ENCODE measurements at places on chromosomes 12 and 14.
A peak's percentile ranks its signal among the peaks of the same experiment; 100 is the strongest.

DNA sequence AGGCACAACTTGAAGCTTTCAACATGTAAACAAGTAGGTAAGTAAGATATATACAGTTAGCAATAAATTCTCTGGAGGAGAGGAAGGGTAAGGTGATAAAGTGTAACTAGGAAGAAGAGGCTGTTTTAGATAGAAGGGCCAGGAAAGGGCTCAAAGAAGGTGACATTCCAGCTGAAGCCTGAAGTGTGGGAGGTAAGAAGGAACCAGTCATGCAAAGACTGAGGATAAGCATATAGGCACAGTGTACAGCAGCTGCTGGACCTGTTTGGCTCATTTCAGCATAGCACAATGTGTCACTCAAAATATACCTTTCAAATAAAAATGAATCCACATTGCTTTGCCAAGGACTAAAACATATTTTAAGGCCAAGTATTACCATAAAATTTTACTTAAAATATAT, 28.6 kb upstream of the ARL1 start:
- no peak for DNase-seq

DNA sequence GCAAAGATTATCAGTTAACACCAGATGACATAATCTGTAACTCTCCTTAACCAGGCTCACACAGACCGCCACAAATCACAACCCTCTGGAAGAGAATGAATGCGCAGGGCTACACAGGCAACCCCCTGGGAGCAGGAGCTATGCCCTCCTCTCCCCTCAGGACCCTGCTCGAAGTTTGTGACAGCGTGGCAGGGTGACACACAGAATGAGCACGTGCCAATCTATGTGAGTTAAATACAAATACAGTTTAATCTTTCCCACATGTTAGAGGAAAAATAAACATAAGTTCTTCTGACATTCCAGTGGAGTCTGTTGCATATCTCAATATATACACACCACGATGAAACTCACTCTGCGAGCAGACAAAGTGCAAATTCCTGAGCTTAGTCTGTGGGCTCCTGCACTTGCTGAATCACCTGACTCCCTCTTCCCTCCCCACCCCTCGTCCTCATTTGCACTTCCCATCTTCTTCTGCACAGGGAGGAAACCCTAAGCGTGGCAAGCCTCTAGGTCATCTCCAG, 37.6 kb downstream of the BCAT1 start:
- DNase-seq, result no peak

- DNase-seq, result no peak
These were observed 20.9 kb upstream of the ATP5MC2 start for GRCh38 chr12:53696655-53697331.

DNA sequence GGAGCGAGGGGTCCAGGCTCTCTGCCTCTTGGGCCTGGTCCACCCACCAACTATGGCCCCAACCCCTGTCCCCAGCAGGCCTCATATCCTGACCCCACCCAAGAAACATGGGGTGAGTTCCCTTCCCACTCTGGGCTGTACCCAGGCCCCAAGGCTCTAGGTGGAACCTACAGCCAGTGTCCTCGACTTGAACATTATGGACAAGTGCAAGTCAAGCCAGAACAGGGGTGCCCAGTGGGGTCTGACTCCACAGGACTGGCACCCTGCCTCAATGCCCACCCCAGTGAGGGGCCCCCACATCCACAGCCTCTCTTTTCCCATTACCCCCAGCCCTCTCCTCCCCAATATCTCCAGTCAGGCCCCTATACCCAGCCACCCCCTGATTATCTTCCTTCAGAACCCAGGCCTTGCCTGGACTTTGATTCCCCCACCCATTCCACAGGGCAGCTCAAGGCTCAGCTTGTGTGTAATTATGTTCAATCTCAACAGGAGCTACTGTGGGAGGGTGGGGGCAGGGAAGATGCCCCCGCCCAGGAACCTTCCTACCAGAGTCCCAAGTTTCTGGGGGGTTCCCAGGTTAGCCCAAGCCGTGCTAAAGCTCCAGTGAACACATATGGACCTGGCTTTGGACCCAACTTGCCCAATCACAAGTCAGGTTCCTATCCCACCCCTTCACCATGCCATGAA, 8.6 kb downstream of the ARHGAP9 start:
- no peak for DNase-seq

- no peak for DNase-seq
These were observed 6.7 kb downstream of the DLST start for GRCh38 chr14:74888164-74889158.

GRCh38 chr12:124440841-124441381, 126.5 kb downstream of the NCOR2 start:
- peak; percentile 31 for DNase-seq

DNA sequence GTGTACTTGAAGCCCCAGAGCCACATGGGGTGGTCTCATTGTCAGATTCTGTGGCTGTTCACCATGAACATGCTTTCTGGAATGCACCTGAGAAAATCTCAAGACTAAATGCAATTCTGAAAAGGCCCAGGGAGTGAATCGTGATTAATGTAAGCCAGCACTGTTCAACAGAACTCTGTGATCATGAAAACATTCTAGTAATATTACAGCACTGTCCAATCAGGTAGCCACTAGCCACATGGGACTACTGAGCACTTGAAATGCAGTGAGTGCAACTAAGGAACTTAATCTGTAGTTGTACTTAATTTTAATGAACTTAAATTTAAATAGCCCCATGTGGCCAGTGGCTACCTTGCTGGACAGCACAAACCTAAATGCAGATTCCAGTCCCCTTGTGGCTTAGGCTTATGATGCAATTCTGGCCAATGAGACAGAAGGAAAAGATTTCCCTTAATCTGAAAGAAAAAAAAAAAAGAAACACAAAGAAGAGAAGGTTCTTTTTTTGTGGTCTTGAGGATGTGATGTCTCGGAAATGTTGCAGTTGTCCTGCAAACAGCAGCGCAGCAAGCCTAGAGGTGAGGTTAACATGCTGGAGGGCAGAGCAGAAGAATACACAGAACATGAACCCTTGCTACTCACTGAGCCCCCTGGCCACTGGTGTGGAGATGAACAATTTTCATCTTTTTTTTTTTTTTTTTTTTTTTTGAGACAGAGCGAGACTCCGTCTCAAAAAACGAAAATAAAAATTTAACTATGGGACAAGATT, 48.2 kb downstream of the SPPL3 start:
- DNase-seq, result no peak

GRCh38 chr12:67942724-67943123, 46.5 kb upstream of the IFNG-AS1 start:
- DNase-seq, result no peak

DNA sequence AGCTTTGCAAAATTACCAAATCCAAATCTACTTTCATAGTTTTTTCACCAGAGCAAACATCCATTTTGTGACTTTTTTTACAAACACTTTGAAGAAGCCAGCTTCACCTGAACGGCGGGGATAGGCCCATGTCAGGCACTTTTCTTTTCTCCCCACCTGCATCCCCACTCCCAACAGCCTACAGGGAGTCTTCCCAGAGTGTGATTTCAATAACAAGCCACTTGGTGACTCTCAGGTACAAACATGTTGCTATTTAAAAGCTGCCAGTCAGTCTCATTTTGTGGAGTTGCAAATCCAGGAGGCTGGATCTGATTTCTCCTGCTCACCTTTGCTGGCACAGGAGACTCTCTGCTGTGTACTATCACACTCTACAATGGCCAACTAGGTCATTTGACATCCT, 285.5 kb downstream of the KCNH5 start:
- no peak for DNase-seq

DNA sequence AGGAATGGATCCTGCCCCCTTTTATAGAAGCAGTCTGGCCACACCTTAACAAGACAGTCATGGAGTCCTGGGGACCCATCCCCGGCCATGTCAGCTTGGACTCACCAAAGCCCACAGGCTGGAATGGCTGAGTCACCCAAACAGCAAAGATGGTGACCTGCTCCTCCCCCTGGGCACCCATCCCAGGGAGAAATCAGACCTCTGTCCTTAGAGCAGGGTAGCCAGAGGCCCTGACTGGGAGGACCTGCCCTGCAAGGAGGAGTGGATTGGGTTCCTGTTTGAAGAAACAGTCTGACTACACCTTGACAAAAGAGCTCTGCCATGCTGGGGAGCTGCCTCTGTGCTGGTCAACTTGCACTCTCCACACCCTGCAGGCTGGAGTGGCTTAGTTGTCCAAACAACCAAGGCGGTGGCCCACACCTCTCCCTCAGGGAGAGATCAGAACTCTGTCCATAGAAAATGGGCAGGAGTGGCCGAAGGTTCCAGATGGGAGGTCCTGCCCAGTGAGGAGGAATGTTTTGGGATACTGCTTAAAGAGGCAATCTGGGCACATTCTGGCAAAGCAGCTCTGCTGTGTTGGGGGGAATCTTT, 16.6 kb downstream of the MGP start:
- no peak for DNase-seq

- no peak for DNase-seq
These were observed at the start of gene FLRT2 for GRCh38 chr14:85529803-85530574. Gene FLRT2, plus strand, starts transcription at chr14:85530144. Its CDS starts 91,371 bp downstream, at chr14:85621515.

GRCh38 chr14:95817271-95817670, 59.4 kb upstream of the TUNAR start:
- DNase-seq, result no peak

- DNase-seq, result no peak
These were observed 43.8 kb upstream of the CSRNP2 start for GRCh38 chr12:51127050-51127729.

DNA sequence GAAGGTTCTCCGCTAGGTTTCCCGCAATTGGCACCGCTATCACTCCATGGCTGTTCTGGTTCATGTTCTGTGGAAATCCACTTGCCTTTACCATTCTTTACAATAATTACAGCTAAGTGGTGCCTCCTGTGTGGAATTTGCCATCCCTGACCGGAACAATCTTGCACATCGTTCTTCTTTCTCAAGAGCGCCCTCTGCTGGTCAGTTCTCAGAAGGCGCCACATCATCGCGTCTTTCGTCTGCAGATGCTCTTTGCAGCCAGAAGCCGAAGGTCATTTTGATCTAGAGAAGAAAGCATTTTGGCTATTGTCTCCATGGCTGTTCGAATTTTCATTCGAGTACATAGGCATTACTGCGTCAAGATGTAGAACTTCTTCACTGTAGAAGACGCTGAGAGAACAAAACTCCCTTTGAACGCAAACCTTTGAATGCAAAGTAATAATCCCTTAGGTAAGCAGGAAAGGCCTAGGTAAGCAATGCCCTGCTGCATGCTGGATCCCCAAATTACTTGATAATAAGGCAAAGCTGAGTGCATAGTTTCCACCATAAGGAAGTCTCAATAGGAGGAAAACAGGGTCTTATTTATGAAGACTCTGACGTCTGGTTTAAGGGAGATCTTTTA, 10.1 kb upstream of the RTRAF start:
- no peak for DNase-seq

- no peak for DNase-seq
These were observed 51.7 kb downstream of the TMEM30B start for GRCh38 chr14:61229475-61229888.

DNA sequence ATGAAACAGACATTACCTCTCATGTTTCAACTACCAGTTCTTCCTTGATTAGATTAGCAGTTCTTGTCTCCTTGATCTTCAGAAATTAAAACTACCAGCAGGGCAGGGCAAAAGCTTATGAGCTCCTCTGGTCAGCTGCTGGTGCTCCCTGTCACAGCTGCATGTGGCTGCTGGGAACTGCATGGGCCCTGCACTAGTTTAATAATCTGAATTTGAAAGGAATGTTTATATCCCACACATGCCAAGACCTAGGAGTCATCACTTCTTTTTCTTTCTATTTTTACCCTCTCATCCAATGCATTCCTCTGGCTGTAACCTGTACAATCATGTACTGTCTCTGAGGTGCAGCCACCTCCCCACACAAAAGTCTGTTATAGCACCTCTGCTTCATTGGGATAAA, 73.9 kb downstream of the ARMH4 start:
- no peak for DNase-seq

- DNase-seq, result no peak
These were observed 118.6 kb upstream of the RTL1 start for GRCh38 chr14:101022121-101022520.

DNA sequence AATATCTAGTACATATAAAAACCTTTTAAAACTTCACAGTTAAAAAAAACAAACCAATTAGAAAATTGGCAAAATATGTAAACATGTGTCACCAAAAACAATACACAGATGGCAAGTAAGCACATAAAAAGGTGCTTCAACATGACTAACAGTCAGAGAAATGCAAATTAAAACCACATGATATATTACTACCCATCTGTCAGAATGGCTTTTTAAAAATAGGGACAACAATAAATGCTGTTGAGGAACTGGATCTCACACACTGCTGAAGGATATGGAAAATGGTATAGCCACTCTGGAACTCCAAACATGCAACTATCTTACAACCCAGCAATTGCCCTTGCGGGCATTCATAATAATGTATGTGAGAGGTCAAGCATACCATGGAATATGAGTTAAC, 1153.6 kb downstream of the FLRT2 start:
- DNase-seq, result no peak

GRCh38 chr14:24307575-24308341, at the start of gene CIDEB:
Gene CIDEB, minus strand, starts transcription at chr14:24307977. Its CDS starts 119 bp downstream, at chr14:24307858.
- no peak for DNase-seq

GRCh38 chr14:86464341-86464740, 934.4 kb downstream of the FLRT2 start:
- no peak for DNase-seq

DNA sequence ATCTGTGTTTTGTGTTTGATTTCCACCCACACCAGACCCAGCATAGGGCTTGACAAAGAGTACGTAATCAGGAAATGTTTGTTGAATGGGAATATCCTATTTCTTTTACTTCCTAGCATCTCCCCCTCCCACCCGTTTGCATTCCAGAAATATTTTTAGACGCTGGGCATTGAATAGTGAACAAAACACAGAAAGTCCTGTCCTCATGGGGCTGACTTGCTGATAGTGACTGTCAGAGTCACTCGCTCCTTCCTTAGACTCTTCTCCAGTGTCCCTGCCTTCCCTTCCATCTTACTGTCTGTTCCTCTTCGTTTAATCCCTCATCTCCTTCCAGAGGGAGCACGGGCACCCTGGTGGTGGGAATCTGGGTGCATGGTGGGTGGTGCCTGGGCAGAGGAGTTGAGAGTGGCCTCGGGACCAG, 53.6 kb downstream of the SLC25A47 start:
- no peak for DNase-seq

GRCh38 chr14:44669496-44669895, 162.4 kb upstream of the FSCB start:
- no peak for DNase-seq

- DNase-seq, result no peak
These were observed 64.4 kb downstream of the ZFC3H1 start for GRCh38 chr12:71599210-71599609.

DNA sequence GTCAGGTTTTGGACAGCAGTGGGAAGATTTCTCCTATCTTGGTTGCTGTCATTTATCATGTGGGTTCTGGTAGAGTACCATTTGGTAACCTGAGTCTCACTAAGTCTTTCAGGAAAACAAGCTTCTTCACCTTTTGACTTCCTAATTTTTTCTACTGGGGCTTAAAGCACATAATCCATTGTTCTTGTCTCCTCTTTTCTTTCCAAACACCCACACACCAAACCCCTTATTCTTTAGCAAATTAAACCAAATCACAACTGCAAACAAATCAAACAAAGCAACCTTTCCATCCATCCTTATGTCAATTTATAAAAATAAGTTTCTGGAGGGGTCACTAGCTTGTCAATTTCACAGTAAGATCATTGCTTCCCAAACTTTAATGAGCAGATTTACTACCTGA, 84.1 kb downstream of the ATP23 start:
- DNase-seq, result no peak

All from glomerular endothelial cell (primary cell).